ENCODE measurements at places on chromosomes 3 and 15.

DNA sequence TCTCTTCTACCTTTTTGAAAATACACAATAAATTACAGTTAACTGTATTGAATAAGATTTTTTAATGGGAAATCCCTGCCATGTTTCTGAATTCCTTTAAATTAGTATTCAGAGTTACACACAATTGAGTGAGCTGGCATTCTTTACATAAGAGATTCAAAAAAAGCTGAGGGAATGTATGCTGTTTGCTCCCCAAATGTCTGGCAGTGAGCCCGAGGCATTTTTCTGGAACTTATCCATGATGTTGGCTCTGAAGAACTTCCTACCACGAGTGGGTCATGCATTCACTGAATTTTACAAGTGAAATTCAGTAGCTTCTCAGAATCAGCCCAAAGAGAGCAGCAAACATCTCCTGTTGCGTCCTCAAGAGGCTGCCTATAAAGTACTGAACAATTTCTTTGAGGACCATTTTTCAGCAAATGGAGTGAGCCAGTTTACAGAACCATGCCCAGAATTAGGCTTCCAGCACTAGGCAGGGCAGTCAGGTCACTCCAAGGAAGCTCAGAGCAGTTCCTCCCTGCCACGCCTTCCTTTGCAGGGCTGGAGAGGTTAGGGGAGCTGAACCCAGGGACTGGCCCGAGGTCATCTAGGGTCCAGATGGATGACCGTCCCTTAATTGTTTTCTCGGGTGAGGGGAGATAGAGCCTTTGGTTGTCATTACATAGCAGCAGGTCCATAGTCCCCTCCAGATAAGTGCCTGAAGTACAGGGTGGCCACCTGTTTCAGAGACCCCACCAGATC lies 21.2 kb downstream of the GABRA5 start:
- no peak for DNase-seq

DNA sequence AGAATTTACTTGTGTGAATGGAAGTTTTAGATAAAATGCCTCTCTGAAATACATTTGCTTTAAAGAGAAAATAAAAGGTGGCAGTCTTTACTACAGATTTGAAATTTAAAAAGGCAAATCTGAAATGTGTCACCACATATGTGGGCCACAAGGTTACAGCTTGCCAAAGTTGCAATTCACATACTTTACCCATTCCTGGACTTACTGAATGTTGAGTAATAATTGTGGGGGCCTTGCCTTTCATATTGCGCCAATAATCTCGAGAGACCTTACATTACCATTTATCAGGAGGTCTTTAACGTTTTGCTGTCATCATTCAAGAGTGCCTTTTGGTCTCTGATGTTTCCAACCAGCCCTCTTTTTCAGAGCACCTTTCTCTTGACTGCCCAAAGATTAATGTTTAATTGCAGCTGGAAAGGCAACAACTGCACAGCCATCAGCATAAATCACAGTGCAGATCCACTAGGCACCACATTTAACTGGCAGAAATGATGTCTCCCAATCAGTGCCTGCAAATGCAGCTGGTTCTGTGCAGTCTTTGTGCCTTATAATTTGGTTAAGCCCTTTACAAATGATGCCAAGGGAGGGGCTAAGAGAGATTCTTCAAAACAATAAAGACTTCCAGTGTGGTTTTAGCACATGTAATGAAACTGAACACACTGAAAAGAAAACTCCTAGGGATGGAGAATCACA lies 206.8 kb downstream of the MAGI1 start:
- DNase-seq: peak; percentile 91

- no peak for DNase-seq
Measured at GRCh38 chr3:23754215-23754614, 51.5 kb upstream of the UBE2E1 start.

GRCh38 chr15:60477916-60478565 lies 901 bp downstream of the ICE2 start:
- peak; percentile 35 for DNase-seq

- no peak for DNase-seq
Measured at GRCh38 chr3:56190130-56190529, 278.1 kb downstream of the ERC2 start.

DNA sequence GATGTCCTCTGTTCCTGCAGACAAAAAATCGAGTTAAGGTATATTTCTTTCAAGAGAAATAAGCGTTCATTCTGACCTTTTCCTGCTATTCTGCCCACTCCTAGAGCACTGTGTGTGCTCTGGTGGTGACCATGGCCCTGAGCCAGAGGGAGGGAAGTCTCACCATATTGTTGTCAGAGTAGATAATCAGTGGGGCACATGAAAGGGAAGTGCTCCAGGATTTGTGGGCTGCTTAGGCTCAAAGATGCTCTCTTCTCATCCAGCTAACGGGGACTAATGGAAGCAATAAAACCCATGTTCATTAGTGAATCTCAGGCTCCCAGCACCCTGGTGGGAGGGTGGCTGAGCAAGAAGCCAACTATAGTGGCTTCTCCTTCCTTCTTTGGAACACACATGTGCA lies 70.7 kb upstream of the EOMES start:
- DNase-seq: no peak

DNA sequence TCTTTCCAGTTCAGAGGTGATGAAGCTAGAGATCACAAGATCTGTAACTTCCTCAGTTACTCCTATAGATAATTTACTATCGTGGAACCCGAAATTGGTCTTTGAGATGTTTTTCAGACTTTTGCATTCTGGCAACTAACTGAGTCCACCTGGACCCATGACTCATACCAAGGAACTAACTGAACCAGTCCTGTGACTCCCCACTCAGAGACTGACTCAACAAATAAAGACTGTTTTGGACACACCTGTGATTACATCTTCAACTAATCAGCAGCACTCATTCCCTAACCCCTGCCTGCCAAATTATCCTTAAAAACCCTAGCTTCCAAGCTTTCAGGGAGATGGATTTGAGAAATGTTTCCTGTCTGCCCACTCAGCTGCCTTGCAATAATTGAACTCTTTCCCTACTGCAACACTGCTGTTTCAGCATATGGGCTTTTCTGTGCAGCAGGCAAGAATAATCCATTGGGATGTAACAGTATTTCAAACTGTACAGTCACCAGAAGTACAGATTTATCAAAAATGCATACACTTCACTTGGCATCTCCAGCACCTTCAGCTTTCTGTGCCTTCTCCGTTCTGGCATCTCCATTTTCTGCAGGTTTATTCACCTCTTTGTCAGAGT lies 57.7 kb downstream of the GATM start:
- DNase-seq: no peak

DNA sequence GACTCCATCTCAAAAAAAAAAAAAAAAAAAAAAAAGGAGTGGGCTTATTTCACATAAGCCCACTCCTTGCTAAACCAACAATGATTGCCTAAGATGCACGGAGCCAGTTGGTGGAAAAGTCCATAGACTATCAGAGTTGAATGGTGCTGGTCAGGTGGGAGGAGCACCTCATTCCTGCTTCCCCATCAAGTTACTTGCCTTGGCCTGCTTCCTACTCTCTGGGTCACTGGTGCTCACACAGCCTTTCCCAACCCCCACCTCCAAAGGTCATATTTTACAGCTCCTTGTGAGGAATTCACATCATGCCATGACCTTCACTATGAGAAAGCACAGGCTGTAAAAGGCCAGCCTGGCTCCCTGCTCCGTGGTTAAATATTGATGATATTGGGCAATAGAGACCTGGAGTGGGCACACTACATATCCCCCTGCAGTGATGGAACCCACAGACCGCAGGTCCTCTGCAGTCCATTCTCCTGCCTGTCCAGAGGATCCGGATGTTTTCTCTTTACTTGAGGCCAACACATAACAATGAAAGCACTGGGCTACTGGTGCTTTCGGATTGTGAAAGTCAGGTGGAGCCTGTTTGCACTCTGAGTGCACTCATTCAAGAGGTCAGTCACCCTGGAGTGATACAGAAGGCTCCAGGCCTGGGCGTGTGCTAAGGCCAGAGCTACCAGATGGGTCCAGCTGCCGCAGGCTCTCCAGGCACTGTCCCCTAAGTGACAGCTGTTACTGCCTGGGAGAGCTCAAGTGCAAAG lies at the start of gene SLC51B:
Gene SLC51B (plus strand): TSS at position 664 of the 758 bp plus-strand sequence. CDS start 4,618 bp downstream, outside the sequence.
- DNase-seq: peak; percentile 34

DNA sequence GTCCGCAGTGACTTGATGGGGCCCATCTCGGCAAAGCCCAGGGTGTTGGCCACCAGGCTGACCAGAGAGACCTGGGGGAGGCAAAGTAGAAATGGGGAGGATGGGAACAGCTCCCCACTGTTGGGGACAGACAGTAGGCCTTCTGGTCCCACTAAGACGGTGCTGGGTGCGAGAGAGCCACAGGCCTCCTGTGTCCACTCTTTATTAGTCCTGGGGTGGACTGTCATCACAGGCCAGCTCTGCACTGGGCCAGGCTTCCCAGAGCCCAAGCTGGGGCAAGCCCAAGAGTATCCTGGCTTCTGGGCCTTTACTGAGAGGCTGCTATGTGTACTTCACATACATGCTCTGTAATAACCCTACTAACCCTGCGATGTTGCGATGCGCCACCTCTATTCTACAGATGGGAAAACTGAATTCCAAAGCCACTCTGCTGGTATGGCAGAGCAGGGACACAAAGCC lies 66.4 kb downstream of the EXOG start:
- no peak for DNase-seq

DNA sequence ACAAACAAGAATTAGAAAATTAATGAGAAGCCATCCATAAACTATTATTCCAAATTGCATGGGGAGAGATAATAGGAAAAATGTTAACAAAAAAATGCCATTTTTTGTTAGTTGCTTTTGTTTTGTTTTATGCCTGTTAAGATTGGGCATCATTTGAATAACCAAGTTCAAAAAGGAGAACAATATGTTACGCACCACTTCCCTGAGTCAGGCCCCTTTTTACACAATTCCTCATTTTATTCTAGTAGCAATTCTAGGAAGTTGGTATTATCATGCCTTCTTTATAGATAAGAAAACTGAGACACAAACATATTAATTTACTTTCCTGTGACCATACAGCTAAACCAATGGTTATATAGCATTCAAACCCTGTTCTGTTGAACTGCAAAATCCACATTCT lies 736.9 kb upstream of the CCDC54 start:
- DNase-seq: no peak

GRCh38 chr15:40739854-40740253 lies 15.2 kb downstream of the RMDN3 start:
- no peak for DNase-seq

Data from fibroblast of pulmonary artery (primary cell).